ENCODE measurements at places on chromosomes 2 and 18. TPM values are rescaled to one million over a fixed set of nuclear protein-coding genes. Genes with fewer than 3 reads are reported as not detected.

DNA sequence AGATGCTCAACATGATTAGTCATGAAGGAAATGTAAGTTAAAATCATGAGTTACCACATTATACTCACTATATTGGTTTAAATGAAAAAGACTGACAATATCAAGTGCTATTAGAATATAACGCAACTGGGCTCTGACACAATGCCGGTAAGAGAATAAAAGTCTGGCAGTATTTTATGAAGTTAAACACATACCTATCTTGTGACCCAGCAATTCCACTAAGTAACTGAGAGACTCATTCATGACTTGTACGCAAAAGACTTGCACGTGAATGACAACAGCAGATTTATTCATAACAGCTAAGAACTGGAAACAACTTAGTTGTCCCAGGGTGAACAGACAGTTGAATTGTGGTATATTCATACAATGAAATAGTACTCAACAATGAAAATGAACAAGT lies 342.1 kb downstream of the SLC4A3 start:
- H3K4me1 ChIP-seq, result no peaks in the 10 kb centered on the region
- no peaks in the 10 kb centered on the region for H3K36me3 ChIP-seq
- no peaks in the 10 kb centered on the region for H3K27me3 ChIP-seq
- no peak overlapping the region for H3K4me3 ChIP-seq
- DNase-seq, result no peak
- no peak overlapping the region for H3K27ac ChIP-seq

GRCh38 chr2:240586919-240587800 lies 626 bp downstream of the CAPN10 start:
- H3K4me3 ChIP-seq, result peak overlapping the region; percentile 92
- H3K27ac ChIP-seq, result peak overlapping the region; percentile 93
- peaks cover 5% of the 10 kb centered on the region for H3K36me3 ChIP-seq
- peak; percentile 77 for DNase-seq

Gene METTL4
- 20.3 TPM for total RNA-seq

Gene BOK
- total RNA-seq, result not detected

Gene CDKL4
- total RNA-seq, result 0.32 TPM

GRCh38 chr2:10863837-10864236 lies 47.9 kb upstream of the KCNF1 start:
- peak overlapping the region; percentile 6 for H3K27ac ChIP-seq
- H3K4me3 ChIP-seq, result no peak overlapping the region
- peaks cover 45% of the 10 kb centered on the region for H3K4me1 ChIP-seq
- H3K36me3 ChIP-seq, result no peaks in the 10 kb centered on the region
- DNase-seq, result no peak

Gene RRM2
- 540 TPM for total RNA-seq

Gene NT5DC4
- not detected for total RNA-seq

- no peaks in the 10 kb centered on the region for H3K36me3 ChIP-seq
- DNase-seq, result peak; percentile 49
- peaks cover 19% of the 10 kb centered on the region for H3K4me1 ChIP-seq
- no peaks in the 10 kb centered on the region for H3K27me3 ChIP-seq
- H3K4me3 ChIP-seq, result no peak overlapping the region
Measured at GRCh38 chr2:64913357-64913869, 75.8 kb upstream of the SLC1A4 start.

Measured in activated CD4-positive, alpha-beta T cell treated with anti-CD3 and anti-CD28 coated beads, Interleukin-2, amount 10 ng/mL, durations not matched to agents 7 days and 5 days (primary cell).